Heart left ventricle (tissue), 16 donors: ENCODE measurements at places on chromosomes 7 and 10. TPM values are rescaled to one million over a fixed set of nuclear protein-coding genes. Genes with fewer than 3 reads are reported as not detected.
A peak's percentile ranks its signal among the peaks of the same experiment; 100 is the strongest.

The GJD4 gene
- not detected for total RNA-seq

GRCh38 chr7:131194070-131194865, 133.4 kb upstream of the MKLN1 start:
- no peak for DNase-seq

DNA sequence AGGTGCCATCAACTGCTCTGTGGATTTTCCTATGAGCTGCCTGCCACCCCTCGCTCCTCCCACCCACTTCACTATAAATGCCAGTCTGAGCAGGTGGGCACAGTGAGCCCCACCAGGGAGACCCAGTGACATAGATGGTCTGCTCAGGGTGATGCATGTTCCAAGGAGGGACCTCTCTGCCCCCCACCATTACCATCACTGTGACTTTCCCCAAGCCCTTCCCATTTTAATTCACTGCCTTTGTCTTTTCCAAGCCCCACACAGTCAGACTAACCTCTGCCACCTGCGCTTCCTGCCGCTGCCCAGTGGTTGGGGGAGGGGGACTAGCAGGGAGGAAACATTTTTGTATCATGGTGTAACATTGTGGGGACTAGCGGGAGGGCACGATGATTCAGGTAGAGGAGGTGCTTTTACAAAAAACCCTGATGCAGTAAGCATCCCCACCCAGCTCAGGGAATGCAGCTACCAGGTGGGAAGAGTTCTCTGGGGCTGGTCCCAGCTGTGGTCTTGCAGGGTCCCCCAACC, 24.6 kb downstream of the PRSS2 start:
- DNase-seq, result no peak

The CACNB2 gene
- total RNA-seq, result 63.2 TPM

The ATOH7 gene
- total RNA-seq, result not detected

GRCh38 chr10:85548034-85548433, 818.6 kb downstream of the GRID1 start:
- no peak for DNase-seq

The FAM25A gene
- total RNA-seq, result not detected

DNA sequence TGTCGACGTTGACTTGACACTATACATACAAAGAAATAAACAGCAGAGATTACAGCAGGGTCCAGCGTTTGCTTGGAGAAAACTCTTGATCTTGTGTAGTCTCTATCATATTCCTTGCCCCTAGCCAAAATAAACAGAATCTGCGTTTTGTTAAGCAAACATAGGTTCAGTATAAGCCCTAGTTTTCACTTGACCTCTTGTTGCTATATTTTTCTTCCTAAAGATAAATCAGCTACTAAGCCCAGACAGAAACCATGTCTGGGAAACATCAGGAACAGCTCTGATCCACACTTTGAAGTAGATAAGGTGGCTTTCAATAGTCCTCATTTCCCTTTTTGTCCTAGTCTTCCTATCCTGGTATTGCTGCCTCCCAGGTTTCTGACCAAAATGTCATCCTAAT, 328.2 kb upstream of the MAGI2 start:
- DNase-seq, result no peak

The TUBAL3 gene
- total RNA-seq, result 0.19 TPM

- DNase-seq, result no peak
Measured at GRCh38 chr10:44806950-44807349, 104.2 kb upstream of the TMEM72 start.

DNA sequence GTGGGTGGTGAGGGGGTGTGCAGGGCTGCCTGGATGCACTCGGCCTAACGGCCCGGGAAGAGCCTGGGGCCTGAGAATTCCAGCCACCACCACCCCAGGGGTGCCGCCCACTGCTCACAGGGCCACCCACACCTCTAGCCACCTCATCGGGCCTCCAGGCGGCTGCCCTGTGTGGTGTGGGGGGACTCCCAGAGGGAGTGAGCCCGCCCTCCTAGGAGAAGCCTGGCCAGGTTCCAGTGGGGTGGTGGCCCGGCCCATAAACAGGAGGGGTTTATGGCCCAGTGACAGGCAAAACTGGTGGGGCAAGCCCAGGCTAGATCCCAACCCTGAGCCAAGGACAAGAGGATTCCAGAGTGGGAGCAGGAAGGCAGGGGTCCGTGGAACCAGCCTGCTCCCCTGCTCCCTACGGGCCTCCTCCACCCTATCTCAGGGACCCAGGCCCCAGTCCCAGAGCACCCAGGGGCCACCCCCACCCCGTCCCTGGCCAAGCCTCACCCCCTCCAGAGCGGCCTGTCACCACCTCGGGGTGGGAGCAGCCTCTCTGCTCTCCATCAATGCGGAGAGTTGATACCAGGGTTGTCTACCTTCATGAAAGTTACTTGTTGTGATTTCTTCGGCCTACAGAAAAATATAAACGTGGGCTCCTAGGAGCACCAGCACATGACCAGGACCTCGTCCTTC, 20.2 kb upstream of the PDGFA start:
- DNase-seq, result no peak

The VWDE gene
- total RNA-seq, result 0.58 TPM

GRCh38 chr10:3151889-3152565, 20.6 kb downstream of the PITRM1 start:
- no peak for DNase-seq

The KCNMA1 gene
- 3.1 TPM for total RNA-seq

DNA sequence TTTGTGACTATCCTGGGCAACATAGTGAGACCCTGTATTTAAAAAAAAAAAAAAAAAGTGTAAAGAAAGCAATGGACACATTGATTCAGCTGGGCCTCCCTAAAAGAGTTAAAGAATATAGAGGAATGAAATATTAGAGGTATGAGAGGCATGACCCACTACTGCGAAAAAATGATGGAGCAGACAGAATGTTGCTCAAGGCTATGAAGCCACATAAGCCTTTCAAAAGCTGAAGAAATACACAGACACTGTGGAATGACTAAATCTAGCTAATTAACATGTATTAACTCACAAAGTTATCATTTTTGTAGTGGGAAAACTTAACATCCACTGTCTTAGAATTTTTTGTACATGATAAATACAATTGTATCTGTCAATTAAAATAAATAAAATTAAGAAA, 107.3 kb downstream of the HGF start:
- DNase-seq, result no peak

GRCh38 chr10:97851341-97852001, 1.8 kb downstream of the GOLGA7B start:
- no peak for DNase-seq

DNA sequence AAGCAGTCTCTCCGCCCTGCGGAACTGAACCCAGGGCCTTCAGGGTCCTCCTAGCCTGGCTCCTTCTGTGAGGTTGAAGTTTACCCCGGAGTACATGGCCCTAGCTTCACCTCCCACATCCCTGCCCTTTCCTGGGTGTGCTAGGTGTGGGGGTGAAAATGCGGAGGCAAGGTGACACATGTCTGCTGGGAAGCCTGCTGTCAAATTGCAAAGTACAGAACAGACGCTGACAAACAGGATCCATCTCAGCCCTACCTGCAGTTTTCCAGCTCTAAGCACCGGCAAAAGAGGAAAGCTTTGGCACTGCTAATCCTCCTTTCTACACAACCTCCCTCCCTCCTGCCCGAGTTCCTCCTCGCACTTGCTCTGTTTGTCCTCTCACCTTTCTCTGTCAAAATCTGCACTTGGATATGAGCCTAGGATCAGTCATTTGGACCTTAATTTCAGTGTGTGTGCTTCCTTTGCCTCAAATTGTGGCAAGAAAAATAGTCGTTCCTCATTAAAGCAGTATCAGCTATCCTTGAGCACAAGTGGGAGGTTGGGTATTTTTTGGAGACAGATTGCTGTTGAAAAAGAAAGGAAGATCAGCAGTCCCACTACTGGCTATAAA, 14.4 kb upstream of the GPR15LG start:
- DNase-seq, result no peak

GRCh38 chr7:48193421-48193820, 22.2 kb downstream of the ABCA13 start:
- DNase-seq, result no peak

The SPDYE2 gene
- not detected for total RNA-seq

DNA sequence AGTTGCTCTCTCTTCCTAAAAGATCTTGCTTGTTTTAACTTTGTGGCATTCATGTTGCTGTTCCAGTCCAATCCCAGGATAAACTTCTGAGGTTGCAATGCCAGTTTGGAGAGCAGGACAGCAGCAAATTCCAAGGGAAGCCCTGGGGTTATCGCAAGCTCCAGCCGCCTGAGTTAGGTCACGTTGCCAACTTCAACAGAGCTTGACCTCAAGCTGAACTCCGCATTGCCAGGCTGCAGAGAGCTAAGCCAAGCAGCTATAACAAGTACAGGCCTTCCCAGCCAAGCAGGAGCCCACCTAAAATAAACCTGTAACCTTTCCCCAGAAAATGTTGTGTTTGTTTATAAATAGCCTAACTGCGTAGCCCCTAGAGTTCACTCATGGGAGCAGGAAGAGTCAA, 138.9 kb upstream of the LYZL1 start:
- peak; percentile 49 for DNase-seq

The PRSS37 gene
- not detected for total RNA-seq

DNA sequence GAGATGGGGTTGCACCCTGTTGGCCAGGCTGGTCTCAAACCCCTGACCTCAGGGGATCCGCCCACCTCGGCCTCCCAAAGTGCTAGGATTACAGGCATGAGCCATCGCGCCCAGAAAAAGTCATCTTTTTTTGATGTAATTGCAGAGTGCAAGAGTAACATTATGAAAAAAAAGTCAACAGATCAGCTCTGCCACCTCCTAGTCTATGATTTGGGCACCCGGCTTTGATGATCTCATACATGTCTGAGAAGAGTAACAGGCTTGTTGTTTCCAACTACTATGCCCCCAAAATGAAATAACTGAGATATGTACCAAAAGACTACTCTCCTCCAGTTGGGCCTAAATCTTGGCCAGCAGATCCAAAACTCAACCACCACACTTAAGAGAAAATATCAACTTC, 40.8 kb downstream of the VOPP1 start:
- DNase-seq, result no peak

DNA sequence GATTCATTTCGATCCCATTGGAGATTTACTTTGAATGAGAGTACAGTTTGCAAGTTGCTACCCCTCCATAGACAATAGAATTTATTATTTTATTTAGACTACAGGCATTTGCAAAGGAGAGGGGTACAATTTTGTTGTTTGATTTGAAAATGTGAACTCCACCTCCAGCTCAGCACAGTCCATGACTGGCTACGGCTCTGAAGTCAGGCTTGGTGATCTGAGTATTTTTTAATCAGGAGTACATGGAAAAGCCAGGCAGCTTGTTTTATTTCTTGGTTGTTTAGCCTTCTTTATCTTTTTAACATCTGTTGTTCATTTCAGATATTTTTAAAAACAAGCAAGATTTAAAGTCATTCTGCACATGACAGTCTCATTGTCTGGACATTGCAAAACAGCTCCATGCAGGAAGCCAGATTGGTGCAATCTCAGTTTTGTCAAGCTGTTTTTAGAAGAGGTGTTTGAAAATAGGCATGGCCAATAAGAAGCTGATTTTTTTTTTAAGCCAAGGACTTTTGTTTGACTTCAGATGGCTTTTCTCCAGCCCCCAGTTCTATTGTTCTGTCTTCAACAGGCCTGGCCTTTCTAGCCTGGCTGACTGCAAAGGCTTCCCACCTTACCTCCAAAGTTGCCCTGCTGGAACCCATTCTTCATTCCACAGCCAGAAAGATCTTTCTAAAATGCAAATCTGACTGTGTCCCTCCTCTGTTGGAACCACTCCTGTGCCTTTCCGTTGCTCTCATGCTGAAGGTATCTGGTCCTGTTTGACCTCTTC, 12.2 kb downstream of the PLXDC2 start:
- DNase-seq, result no peak

DNA sequence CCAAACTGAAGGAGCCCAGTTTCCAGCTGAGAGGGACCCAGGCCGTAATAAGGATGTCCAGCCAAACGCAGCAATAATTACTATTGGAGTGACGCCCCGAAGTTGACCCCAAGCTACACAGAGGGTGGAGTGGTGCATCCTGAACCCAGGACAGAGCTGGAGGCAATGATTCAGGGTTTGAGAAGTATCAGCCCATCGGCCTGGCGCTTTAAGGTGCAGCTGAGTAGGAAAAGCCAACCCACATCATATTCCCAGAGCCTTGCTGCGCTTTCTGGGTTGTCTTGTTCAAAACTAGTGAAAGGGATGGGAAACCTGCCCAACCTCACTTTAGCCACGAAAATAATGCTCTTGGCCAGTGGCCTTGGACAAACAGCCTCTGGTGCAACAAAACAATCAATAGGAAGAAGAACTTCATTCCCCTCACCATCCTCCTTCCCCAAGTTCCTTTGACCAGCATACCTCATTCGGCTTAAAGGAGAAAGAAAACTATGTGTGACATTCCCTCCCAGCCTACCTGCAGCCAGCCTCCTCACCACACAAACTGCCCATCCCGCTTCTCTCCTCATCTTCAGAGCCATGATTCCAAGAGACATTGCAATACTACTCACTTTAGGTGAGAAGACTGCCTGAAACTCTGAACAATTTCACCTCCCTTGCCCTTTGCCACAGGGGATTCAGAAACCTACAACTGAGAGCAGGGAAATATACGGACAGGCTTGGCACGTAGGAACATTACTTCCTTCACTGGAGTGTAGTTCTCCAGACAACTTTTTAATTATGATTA, 217.2 kb upstream of the MKLN1 start:
- DNase-seq, result no peak

The IMPDH1 gene
- 65.3 TPM for total RNA-seq

The TMEM270 gene
- not detected for total RNA-seq

GRCh38 chr7:118327174-118327573, 102.7 kb downstream of the ANKRD7 start:
- no peak for DNase-seq

DNA sequence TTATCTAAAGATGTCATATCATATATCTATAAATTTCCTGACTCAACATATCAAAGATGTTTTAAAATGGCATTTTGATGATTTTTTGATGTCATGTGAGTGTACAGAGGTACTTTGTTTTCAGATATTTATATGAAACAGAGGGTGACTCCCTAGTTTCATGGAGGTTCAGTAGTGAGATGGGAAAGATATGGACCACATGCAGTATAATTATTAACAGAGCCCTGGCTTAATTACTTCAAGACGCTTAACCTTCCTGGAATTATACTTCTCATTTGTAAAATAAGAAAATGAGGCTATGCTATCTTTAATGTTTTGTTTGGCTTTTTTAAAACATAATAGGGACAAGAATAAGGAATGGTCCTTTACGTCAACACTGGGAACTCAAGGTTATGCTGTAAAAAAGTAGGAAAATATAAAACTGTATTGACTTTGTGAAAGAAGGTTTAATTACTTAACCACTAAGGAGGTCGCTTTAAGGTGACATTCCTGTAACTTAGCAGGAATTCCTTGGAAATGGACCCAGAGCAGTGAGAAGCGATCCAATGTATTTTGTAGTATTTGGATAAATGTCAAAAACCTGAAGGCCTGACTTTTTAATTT, 821.0 kb upstream of the IGFBP3 start:
- DNase-seq, result no peak

The PRKCQ gene
- total RNA-seq, result 0.12 TPM

The AP4M1 gene
- 12.3 TPM for total RNA-seq

GRCh38 chr10:96719200-96719599, 1.1 kb downstream of the PIK3AP1 start:
- DNase-seq, result no peak
